ENCODE measurements at places on chromosomes 5 and 9.

GRCh38 chr5:157816682-157817386 lies 42.1 kb downstream of the CLINT1 start:
- H3K36me3 ChIP-seq = no peaks in the 10 kb centered on the region
- no peak overlapping the region for H3K27ac ChIP-seq
- no peaks in the 10 kb centered on the region for H3K4me1 ChIP-seq

DNA sequence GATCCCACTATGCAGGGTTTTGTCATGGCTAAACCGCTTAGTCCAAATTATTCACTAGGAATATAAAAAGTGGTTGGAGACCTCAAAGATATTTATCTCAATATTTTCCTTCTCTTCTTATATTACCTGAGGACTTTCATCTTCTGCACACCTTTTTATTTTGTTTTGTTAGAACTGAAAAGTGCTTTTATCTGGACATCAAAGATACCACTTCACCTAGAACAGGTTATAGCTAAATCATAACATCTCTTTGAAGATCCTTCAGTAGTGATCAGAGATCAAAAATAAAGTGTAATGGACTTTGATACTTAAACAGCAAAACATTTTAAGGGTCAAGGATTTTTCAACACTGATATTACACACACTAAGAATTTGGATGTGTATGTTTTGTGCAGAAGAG lies 160.2 kb downstream of the MCTP1 start:
- H3K36me3 ChIP-seq = no peaks in the 10 kb centered on the region
- no peak overlapping the region for H3K4me3 ChIP-seq
- H3K4me1 ChIP-seq = no peaks in the 10 kb centered on the region
- H3K27me3 ChIP-seq = no peaks in the 10 kb centered on the region
- no peak for DNase-seq

- no peaks in the 10 kb centered on the region for H3K27me3 ChIP-seq
- no peak overlapping the region for H3K4me3 ChIP-seq
- DNase-seq = no peak
- H3K36me3 ChIP-seq = no peaks in the 10 kb centered on the region
These were observed 417.9 kb upstream of the ACTBL2 start for GRCh38 chr5:57900381-57900944.

DNA sequence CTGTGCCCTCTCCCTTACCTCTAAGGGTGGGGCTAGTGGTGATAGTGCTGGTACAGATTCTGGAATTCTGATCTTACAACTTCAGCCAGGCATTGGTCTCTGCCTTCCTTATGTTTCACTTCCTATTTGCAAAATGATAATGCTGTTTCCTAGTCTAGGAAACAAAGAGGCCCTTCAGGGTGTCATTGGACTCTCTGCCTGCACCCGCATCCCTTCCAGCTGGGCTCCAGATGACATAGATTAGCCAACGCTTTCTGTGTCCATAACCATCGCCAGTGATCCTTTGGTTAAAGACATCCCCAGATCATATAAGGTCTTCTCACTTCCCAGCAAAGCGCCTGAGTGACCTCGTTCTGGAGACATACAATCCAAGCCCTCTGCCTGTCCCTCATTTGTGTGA lies 180.7 kb downstream of the ERCC6L2 start:
- no peaks in the 10 kb centered on the region for H3K36me3 ChIP-seq
- no peaks in the 10 kb centered on the region for H3K4me1 ChIP-seq
- H3K27me3 ChIP-seq = no peaks in the 10 kb centered on the region
- H3K27ac ChIP-seq = no peak overlapping the region
- no peak overlapping the region for H3K4me3 ChIP-seq

DNA sequence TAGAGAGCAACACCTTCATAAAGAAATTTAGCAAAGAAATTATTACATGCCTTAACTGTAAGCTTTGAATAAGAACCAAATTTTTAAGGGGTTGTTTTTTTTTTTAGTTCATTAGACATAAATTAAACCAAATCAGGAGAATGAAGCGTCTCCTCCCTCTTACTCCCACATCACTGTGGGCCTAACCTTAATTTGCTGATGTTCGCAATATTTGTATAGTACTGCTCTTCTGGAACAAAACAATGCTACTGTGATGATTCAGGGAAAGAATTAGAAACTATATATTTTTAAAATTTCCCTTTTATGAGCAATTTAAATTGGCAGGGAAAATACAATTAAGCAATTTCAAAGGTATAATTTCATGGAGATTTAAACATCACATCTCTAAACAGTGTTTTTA lies 275.0 kb upstream of the C9orf72 start:
- DNase-seq = no peak
- H3K36me3 ChIP-seq = no peaks in the 10 kb centered on the region
- H3K27me3 ChIP-seq = peaks cover 2% of the 10 kb centered on the region
- no peaks in the 10 kb centered on the region for H3K4me1 ChIP-seq
- no peak overlapping the region for H3K4me3 ChIP-seq

DNA sequence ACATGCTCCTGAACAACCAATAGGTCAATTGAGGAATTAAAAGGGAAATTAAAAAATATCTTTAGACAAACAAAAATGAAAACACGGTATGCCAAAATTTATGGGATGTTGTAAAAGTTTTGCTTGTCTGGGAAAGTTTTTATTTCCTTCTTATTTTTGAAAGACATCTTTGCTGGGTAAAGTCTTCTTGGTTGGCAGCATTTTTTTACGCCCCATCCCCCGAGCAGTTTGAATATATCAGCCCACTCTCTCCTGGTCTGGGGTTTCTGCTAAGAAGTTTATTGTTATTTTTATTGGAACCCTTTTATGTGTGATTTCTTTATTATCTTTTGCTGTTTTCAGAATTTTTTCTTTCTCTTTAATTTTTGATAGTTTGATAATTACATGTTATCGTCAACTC lies 16.3 kb downstream of the XRCC4 start:
- H3K4me3 ChIP-seq = no peak overlapping the region
- peaks cover 10% of the 10 kb centered on the region for H3K4me1 ChIP-seq
- no peaks in the 10 kb centered on the region for H3K27me3 ChIP-seq
- no peak for DNase-seq

DNA sequence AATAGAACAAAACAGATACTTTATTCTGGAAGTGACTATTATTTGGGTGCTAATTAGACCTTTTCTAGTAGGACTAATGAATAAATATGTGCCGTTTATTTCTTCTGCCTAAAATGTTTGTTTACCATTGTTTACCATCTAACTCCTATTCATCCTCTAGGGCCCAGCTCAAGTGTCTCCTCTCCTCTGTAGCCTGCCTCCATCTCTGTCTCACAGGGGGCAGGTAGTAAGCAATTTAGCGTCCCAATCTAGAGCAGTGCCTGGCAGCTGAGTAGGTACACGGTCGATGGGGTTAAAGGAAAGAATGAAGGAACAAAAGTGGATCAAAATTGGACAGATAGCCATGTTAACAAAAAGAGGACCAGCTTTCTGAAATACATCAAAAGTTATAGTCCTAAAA lies 230.9 kb downstream of the SLF1 start:
- no peak for DNase-seq
- H3K27me3 ChIP-seq = no peaks in the 10 kb centered on the region
- no peak overlapping the region for H3K4me3 ChIP-seq
- no peaks in the 10 kb centered on the region for H3K4me1 ChIP-seq
- H3K36me3 ChIP-seq = no peaks in the 10 kb centered on the region
- H3K27ac ChIP-seq = no peak overlapping the region

- H3K4me3 ChIP-seq = no peak overlapping the region
- no peaks in the 10 kb centered on the region for H3K36me3 ChIP-seq
- DNase-seq = no peak
- no peaks in the 10 kb centered on the region for H3K27me3 ChIP-seq
- no peak overlapping the region for H3K27ac ChIP-seq
- H3K4me1 ChIP-seq = no peaks in the 10 kb centered on the region
These were observed 18.4 kb upstream of the TTC1 start for GRCh38 chr5:159990506-159990905.

DNA sequence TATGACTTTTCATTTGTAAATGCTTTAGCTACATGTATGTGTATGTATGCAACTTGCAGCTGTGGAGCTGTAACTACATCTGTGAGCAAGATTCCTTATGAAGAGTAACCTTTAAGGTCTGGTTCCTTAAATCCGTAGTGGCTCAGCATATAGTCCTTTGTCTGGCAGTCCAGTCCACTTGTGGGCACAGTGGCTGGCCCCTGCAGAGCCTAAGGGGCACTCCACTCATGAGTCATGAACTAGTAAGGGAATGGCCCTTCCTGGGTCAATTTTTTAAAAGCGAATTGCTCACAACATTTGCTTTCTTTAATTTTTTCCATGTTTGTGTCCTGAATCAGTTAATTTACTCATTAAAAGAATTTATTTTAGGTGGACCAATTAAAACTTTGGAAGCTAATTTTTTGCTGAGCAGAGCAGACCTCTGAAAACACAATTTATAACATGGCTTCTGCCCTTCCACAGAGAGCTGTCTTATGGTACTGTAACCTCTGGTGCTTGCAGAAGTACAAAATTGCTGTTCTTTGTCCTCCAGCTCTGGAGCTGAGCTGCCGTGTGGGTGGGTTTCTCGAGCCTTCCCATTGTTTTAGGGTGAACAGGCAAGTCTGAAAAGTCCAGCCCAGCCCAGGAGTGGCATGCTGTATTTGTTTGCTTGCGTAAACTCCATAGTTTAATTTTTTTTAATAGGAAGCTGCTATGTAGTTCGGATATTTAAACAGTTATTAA lies 110.1 kb downstream of the MVB12B start:
- H3K27me3 ChIP-seq = no peaks in the 10 kb centered on the region
- H3K27ac ChIP-seq = no peak overlapping the region
- H3K36me3 ChIP-seq = no peaks in the 10 kb centered on the region
- no peak for DNase-seq

GRCh38 chr5:10761933-10762775 lies 1.1 kb upstream of the DAP start:
- no peaks in the 10 kb centered on the region for H3K27me3 ChIP-seq
- peak overlapping the region; percentile 58 for H3K4me3 ChIP-seq
- H3K27ac ChIP-seq = peak overlapping the region; percentile 78
- peaks cover 14% of the 10 kb centered on the region for H3K4me1 ChIP-seq

GRCh38 chr5:150641824-150642566 lies 1.5 kb downstream of the SYNPO start:
- no peak overlapping the region for H3K4me3 ChIP-seq
- DNase-seq = no peak
- no peaks in the 10 kb centered on the region for H3K4me1 ChIP-seq
- H3K27ac ChIP-seq = no peak overlapping the region
- H3K36me3 ChIP-seq = no peaks in the 10 kb centered on the region

- H3K4me1 ChIP-seq = no peaks in the 10 kb centered on the region
- no peak overlapping the region for H3K27ac ChIP-seq
- H3K4me3 ChIP-seq = no peak overlapping the region
These were observed 28.1 kb downstream of the TTC23L start for GRCh38 chr5:34866989-34867471.

DNA sequence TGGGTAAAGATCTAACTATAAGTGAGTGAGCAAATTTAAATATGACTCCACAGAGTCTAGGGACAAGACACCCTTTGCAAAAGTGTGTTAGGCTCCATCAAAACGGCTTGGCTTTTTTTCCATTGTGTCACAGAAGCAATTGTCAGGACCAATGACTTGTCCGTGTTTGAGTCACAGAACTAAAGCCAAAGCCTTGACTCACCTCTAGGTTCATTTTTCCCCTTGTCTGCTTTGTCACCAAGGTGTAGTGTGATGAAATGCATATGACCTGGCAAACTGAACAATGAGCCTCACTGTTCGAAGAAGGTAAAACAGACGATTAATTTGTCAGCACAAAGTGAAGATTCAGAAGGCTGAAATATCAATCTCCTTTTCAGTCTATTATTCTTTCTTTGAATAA lies 331.0 kb downstream of the GLIS3 start:
- no peaks in the 10 kb centered on the region for H3K4me1 ChIP-seq
- H3K27ac ChIP-seq = no peak overlapping the region
- no peak for DNase-seq
- H3K4me3 ChIP-seq = no peak overlapping the region
- H3K27me3 ChIP-seq = no peaks in the 10 kb centered on the region
- H3K36me3 ChIP-seq = no peaks in the 10 kb centered on the region

DNA sequence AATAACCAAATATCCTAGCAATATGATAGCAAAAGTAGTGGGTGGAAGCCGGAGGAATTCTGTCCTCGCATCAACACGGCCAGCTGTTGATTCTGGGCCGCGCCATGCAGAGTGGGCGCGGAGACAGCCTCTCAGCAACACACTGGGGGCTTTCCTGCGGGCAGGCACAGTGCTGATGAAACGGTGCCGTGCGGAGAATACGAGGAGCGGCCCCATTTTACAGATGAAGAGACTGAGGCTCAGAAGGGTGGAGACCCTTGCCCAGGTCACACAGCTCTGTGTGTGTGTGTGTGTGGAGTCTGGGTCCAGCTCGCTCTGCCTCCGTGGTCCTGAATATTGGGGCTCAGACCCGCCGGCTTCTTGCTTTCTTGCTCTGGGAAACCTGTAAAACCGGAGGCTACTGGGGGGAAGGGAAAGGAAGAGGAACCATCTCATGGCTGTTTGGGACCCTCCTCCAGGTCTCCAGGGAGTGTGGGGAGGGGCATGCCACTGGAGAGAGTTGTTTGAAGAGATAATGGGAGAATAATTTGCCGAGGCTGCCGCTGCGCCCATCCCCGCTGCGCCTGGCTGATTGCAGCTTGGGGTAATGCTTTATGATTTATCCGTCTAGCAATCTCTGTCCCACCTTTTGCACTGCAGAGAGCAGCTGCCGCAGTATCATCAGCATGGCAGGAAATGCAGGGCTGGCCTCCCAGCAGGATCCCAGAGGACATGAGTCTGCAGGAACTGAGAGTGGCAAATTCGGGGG lies 36.6 kb downstream of the NCS1 start:
- no peak overlapping the region for H3K27ac ChIP-seq
- H3K27me3 ChIP-seq = no peaks in the 10 kb centered on the region
- no peaks in the 10 kb centered on the region for H3K4me1 ChIP-seq
- no peak for DNase-seq
- H3K4me3 ChIP-seq = no peak overlapping the region

- no peaks in the 10 kb centered on the region for H3K36me3 ChIP-seq
- H3K4me3 ChIP-seq = no peak overlapping the region
- no peaks in the 10 kb centered on the region for H3K27me3 ChIP-seq
- H3K4me1 ChIP-seq = no peaks in the 10 kb centered on the region
- DNase-seq = no peak
These were observed 462.2 kb downstream of the RASEF start for GRCh38 chr9:82600536-82601292.

GRCh38 chr5:35365758-35366157 lies 135.5 kb upstream of the PRLR start:
- H3K4me1 ChIP-seq = no peaks in the 10 kb centered on the region
- no peak overlapping the region for H3K4me3 ChIP-seq
- H3K27me3 ChIP-seq = no peaks in the 10 kb centered on the region

DNA sequence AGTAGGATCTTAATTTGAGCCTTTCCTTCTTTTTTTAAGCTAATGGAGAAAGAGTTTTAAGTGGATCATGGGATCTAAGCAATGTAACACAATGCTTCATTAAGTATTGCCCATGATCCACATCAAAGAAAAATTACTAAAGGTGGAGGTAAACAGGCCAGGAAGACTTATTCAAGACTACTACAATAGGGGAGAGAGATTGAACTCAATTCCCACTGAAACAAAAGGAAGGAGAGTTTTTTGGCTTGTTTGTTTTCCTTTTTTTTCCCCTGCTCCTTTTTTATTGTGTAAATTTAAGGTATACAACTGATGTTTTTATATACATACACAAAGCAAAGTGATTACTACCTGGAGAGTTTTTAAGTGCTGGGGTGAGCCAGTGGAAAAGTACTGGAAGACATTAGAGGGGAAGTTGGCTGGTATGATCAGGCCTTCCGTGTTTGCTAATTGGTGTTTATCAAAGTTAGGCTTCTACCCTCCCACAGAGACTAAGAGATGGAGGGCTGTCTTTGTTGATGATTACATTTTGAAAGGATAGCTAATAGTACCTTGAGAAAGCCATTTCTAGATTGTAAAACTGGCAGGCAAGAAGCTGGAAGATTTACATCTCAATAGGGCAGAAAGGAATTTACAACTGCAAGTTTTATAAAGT lies 262.7 kb downstream of the CHSY3 start:
- no peaks in the 10 kb centered on the region for H3K27me3 ChIP-seq
- no peaks in the 10 kb centered on the region for H3K4me1 ChIP-seq
- no peak overlapping the region for H3K27ac ChIP-seq
- H3K4me3 ChIP-seq = no peak overlapping the region
- no peak for DNase-seq
- H3K36me3 ChIP-seq = no peaks in the 10 kb centered on the region

Data from T-cell (primary cell).